EH (cell line): ENCODE measurements at places on chromosomes 1 and 21.

GRCh38 chr1:111030590-111030989, 66.9 kb upstream of the LRIF1 start:
- DNase-seq: peak; percentile 70

GRCh38 chr1:114234408-114235124, 80.9 kb upstream of the SYT6 start:
- no peak for DNase-seq

DNA sequence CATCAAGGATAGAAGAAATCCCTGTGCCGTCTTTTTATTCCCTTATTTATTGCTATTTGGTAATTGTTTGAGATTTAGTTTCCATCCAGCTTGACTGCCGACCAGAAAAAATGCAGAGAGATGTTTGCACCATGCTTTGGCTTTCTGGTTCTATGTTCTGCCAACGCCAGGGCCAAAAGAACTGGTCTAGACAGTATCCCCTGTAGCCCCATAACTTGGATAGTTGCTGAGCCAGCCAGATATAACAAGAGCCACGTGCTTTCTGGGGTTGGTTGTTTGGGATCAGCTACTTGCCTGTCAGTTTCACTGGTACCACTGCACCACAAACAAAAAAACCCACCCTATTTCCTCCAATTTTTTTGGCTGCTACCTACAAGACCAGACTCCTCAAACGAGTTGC, 99.0 kb downstream of the TGFB2 start:
- no peak for DNase-seq

DNA sequence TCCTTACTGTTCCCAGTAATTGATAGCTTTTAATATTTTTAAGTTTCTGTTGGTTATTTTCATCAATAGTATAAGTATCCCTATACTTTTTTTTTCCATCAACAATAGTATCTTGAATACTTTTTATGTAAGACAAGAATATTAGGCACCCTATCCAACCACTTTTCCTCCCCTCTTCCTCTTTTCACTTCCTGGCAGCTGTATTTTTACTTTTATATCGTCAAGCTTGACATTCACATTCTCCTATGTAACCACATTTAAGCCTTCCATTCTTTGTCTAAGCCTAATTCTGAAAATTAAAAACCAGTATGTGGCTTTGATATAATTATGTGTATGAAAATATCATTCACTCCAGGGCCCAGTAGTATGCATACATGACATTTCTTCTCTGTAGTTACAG, 9.3 kb downstream of the TMEM39B start:
- DNase-seq: no peak

DNA sequence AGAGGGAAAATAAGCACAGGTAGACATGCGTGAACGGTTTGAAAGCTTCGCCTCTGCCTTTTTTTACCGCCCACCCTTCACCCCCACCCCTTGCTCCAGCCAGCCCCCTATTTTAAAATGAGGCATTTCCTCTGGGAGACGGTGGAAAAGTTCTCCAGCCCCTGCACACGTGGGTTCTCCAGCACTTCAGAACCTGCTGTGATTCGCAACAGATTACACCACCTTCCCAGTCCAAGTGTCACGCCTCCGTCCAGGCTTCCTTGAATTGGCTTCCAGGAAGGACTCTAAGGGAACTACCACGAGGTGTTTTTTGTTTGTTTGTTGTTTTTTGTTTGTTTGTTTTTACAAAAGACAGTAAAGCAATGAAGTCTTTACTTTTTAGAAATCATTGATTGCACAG, 2.6 kb downstream of the LRRC7 start:
- DNase-seq: no peak

- no peak for DNase-seq
Measured at GRCh38 chr1:50994997-50995396, 25.0 kb downstream of the CDKN2C start.

DNA sequence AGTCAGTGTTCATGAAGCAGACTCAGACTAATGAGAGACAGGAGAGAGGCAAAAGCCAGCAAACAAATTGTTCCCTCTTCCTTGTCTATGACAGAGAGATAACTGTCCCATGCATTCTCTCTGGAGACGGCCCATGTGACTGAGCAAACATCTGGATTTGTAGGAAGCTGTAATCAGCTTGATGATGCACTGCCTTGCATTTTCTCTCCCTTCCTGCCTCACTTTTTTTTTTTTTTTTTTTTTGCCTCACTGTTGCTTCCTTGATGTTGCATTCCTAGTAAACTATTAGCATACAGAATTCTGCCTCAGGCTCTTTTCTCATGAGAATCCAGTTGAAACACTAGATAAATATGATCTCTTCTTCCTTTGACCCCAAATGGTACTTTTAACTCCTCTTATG, 134.5 kb downstream of the HHIPL2 start:
- DNase-seq: peak; percentile 86

GRCh38 chr1:159900086-159900680, at the start of gene CFAP45:
Gene CFAP45, minus strand, starts transcription at chr1:159900165. Its CDS starts 67 bp downstream, at chr1:159900098.
- DNase-seq: peak; percentile 86

- peak; percentile 89 for DNase-seq
Measured at GRCh38 chr21:27425574-27425973, 458.7 kb upstream of the ADAMTS5 start.

DNA sequence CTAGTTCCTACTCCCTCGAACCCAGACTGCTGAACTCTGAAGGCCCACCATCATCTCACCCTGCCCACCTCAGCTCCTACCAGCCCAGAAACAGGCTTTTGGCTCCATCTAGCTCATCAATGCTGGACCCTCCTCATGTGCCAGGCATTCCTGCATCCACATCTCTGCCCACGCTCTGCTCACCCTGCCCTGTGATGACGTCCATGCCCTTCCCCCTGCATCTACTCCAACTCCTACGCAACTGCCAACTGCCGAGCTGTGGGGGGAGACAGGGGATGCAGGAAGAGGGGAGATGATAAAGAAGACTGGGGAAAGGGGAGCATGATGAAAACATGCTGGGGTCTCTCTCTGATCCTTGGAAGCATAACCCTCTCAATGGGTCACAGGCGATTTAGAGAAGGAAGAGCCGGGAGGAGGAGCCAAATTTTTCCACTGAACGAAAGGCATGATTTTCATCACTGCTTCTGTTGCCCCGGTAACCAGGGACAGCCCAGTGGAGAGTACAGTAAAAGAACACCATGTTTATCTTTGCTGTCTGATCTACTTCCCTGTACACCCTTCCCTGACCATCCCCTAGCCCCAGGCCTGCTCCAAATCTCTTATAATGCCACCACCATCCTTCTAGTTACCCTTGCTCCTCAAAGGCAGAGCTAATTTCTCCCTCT, 44.3 kb downstream of the CD34 start:
- DNase-seq: peak; percentile 79

DNA sequence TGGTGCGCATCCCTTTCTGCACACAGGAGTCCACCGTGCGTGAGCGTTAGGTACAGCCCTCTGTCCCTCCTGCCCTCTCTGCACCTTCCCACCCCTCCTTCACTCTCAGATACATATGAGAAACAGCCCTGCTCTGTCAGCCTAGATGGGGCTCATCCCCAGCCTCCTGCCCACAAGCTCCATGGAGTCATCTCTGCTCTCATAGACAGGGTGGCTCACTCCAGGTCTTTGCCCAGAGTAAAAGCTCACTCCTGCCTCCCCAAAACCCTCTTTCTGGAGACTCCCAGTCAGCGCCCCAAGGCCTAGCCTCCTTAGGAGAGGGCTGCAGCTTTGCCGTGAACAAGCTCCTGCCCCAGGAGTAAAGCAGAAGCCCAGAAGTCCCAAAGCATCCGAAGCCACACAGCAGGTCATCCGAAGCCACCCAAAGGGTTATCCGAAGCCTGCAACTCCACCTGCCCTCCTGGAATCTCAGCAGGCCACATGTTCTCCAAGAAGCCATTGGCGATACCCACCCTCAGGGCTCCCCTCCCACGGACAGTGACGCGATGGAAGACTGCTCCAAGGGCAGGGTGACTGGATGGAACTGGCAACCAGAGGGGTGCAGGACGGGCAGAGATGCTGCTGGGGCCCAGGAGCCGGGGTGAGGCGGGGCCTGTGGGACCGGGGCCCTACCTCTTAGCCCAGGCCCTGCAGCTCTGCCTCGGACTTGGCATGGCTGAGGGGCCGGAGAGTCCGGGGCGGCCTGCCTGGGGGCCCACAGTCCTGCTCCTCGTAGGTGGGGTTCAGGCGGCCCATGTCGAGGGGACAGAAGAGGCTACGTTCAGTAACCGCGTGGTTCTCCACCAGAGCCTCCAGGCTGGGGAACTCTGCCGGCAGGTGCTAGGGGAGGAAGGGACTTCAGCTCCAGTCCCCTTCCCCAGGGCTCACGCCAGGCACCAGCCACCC, 3.6 kb upstream of the KIF17 start:
- DNase-seq: no peak

GRCh38 chr1:66282343-66282852, 251.6 kb upstream of the SGIP1 start:
- peak; percentile 90 for DNase-seq

DNA sequence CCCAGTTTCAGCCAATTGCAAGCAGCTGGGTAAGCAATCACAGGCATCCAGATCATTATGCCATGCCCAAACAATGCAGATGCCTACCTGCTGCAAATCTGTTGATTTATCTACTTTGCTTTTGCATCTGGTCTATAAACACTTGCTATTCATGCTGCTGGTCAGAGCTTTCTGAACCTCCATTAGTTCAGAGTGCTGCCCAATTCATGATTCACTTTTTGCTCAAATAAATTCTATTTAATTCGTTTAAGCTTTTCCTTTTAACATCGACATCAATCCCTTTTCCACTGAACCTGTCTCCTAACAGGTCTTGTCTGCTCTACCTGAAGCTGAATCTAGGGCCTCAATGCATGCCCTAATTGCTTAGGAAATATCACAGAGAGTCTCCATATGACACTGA, 99.4 kb upstream of the C1orf87 start:
- DNase-seq: no peak

DNA sequence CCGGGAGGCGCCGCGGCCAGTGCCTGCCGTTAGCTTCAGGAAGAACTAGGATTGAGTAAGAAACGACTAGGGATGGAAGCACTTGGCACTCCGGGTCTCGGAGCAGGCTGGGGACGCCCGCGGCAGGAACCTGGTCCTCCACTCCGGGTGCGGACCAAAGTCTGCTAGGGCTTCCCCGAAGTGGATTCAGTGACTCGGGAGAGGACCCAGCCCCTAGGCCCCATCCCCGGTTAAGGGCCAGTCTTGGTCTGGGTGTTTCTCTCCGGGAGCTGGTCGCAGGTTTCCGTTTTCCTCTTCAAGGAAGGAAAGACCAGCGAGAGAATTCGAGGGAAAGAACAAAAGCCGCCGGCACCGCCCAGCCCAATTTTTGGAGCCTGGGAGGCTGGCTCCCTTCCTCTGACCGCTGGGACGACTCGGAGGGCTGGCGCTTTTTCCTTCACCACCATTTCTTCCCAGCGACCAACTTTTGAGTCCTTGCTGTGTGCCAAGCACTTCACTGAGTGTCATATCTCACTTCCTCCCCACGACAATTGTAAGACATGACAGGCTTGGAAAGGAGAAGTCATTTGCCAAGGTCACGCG, 16.8 kb upstream of the STMN1 start:
- DNase-seq: peak; percentile 49

GRCh38 chr21:33236766-33237165, 7.0 kb downstream of the IFNAR2 start:
- DNase-seq: no peak

DNA sequence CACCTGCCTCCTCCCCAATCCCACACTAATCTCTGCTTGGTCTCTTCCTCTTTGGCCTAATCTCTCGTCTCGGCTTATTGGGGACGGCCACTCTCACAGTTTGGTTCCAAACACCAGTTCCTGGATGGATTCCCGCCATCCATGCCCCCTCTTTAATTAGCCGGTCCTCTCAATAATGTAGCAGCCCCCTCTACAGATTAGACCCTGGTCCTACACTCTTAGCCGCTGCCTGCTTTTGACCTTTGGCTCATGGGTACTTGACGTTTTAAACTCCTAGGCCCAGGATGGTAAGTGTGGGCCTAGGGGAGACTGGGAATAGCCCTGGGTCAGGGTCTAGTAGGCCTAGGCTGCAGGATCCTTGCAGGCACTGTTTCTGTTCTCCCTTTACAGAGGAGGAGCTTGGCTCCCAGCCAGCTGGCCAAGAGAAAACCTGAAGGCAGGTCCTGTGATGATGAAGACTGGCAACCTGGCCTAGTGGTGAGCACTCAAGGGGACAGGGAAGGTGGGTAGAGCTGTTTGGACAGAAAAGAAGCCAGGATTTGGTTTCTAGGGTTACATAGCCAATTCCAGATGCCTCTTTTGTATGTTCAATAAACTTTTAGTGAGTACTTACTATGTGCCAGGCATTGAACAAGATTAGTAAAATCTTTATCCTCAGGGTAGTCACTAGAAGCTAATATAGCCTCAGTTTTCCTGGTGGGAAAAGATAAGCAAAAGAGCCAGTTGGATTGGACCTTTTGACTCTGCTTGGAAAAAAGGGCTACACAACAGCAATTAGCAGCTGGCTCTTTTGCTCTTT, 758 bp downstream of the RAD54L start:
- DNase-seq: peak; percentile 31

GRCh38 chr1:201456499-201457309, 12.3 kb downstream of the PHLDA3 start:
- DNase-seq: peak; percentile 98

DNA sequence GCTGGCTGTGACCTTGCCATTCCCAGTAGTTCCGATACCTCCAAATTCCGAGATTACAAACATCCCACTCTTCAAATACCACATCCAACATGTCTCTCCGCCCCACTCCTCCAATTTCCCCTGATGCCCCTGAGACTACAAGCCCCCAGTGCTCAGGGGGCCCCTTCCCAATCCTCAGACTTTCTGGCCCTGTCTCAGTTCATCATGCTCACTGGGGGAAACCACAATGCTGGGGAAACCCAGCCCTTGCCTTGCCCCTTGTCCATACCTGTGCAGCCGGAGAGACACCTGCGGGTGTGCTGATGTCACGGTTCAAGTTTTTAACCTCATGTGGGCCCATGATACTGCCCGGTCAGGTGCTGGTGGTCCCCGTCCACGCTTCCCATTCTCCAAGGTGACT, 226.6 kb downstream of the CAMTA1 start:
- no peak for DNase-seq

- no peak for DNase-seq
Measured at GRCh38 chr1:15180189-15180588, 26.6 kb downstream of the TMEM51 start.

DNA sequence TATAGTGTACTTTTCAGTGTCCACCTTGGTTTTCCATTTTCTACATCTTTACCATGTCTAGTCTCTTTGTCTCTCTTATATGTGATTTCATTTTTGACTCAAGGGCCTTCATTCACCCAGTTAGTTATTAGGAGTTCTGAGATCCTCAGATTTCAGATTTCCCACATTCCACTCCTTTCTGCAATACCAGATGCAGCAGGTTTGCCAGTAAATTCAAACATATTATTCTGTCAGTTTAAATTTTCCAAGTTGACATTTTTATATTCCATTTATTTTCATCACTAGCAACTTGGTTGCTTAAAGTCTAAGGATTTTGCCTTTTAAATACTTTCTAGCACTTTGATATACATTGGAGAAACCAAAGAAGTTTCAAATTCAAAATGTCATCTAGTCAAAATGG, 42.4 kb downstream of the ABL2 start:
- peak; percentile 68 for DNase-seq

DNA sequence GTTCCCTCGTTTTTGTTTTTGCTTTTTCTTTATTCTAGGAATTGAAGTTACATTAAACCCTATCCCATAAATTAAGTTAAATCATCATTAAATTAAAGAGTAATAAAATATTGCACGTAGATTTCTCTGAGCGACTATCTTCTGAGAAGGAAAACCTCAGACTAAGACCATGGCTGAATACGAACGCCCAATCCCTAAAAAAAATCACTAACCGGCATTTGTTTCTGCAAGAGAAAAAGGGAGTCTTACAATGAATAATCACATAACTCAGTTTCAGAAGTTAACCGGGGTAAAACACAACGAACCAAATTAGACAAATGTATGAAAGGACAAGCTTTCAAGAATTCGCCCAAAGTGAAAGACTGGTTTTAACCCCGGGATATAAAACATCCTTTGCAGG, 1.3 kb downstream of the PIK3R3 start:
- DNase-seq: peak; percentile 34
